ENCODE measurements at places on chromosomes 7 and 10.

DNA sequence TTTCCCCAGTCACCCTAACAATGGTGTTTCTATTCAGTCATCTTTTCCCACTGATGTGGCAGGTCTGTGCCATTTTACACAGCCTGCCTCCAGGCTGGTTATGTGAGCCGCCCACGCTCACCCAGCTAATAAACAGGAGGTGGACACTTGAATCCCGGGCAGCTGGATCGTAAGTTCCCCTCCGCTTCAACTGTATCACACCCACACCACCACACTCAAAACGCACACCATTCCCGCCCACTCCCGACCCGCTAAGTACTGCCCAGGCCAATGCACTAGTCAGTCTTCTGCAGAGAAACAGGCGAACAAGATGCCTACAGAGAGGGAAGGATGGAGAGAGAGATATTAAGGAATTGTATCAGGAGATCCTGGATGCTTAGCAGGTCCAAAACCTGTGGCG is 38.9 kb upstream of the PFKP start:
- no peak for DNase-seq

- DNase-seq = no peak
Observed at GRCh38 chr7:43111630-43112458, 603 bp upstream of the HECW1 start.

GRCh38 chr10:128322106-128322505 is 195.9 kb upstream of the MKI67 start:
- DNase-seq = no peak

DNA sequence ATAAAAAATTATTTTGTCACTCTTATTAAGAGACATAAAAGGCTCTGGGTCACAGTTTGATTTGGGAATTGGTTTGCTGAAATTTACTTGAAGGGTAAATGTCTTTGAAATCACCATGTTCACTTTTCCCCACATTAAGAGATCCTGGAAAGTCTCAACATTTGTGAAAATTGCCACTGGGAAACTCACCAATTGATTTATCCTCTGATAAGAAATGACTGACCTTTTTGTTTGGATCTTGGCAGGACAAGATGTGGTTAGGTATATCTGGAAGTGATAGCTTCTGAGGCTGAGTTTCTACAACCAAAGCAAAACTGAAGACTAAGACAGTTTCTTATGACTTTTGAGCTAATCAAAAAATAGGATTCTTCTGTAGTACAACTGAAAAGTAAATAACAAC is 107.1 kb upstream of the TMEM106B start:
- no peak for DNase-seq

DNA sequence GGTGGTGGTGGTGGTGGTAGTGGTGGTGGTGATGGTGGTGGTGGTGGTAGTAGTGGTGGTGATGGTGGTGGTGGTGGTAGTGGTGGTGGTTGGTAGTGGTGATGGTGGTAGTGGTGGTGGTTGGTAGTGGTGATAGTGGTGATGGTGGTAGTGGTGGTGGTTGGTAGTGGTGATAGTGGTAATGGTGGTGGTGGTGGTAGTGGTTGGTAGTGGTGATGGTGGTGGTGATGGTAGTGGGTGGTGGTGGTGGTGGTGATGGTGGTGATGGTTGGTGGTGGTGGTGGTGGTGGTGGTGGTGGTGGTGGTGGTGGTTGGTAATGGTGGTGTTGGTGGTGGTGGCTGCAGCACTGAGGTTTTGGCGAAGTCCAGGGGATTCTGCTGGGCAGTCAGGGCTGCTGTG is 58.5 kb downstream of the TMEM130 start:
- no peak for DNase-seq

DNA sequence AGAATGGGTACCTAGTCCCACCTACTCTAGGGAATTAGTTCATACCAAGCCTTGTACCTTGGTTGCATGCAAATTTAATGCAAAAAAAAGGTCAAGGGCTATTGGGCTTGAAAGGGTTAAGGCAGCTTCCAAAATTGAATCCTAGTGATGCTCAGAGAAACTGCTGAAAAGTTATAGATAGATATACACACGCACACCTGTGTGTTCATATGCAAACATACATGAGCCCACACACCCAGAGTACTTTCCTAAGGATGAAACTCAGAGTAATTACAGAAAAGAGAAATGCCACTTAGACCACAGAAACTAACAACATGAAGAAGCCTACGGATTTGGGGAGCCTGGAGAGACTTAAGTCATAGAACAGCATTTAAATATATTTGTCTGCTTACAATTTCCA is 1.5 kb downstream of the SLC25A13 start:
- peak; percentile 23 for DNase-seq

DNA sequence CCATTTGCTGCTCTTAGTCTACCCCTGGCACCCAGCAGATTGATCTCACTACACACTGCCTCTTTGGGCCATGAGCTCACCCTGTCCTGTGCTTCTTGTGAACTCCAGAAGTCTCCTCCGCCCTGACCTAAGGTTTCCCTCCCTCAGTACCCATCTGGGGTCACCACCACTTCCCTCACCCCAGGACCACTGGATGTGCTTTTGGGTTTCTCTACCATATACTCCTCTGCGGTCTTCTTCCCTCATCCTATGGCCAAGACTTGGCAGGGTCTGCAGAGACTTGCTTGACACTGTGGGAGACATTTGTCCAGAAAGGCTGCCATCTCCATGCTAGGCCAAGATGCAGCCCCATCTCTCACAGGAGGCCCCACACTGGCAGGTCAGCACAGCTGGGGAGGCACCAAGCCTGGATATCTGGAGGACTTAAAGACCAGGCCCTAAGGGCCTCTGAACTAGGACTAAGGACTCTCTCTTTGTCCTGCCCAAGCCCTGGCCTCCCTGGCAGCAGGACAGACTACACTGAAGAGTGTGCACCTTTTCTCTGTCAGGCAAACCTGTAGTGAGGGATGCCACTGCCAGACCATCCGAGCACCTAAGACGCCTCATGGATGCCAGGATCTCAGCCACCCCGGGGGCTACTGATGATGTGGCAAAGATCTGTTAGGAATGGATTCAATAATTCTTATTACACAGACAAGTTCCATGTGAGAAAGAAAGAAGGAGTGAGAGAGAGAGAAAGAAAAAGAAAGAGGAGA is 134.6 kb downstream of the ZNF467 start:
- no peak for DNase-seq

GRCh38 chr7:279821-280220 is 10.1 kb upstream of the FOXL3 start:
- DNase-seq = no peak

Measured in activated CD4-positive, alpha-beta T cell treated with anti-CD3 and anti-CD28 coated beads for 36 hours (primary cell).